ENCODE measurements at places on chromosomes 13 and 19. TPM values are rescaled to one million over a fixed set of nuclear protein-coding genes. Genes with fewer than 3 reads are reported as not detected.

GGACT gene
- 8.2 TPM for total RNA-seq

SIGLEC7 gene
- total RNA-seq, result 31.3 TPM

GRCh38 chr13:23642110-23642509, 71.9 kb downstream of the TNFRSF19 start:
- no peak for DNase-seq
- no peaks in the 10 kb centered on the region for H3K36me3 ChIP-seq
- no peaks in the 10 kb centered on the region for H3K4me1 ChIP-seq
- no peaks in the 10 kb centered on the region for H3K27me3 ChIP-seq

GRCh38 chr13:40596484-40596883, 70.0 kb downstream of the FOXO1 start:
- no peak for DNase-seq
- H3K4me1 ChIP-seq, result peaks cover 34% of the 10 kb centered on the region
- no peak overlapping the region for H3K4me3 ChIP-seq
- H3K27me3 ChIP-seq, result no peaks in the 10 kb centered on the region
